ENCODE measurements at places on chromosomes 2 and 18.

DNA sequence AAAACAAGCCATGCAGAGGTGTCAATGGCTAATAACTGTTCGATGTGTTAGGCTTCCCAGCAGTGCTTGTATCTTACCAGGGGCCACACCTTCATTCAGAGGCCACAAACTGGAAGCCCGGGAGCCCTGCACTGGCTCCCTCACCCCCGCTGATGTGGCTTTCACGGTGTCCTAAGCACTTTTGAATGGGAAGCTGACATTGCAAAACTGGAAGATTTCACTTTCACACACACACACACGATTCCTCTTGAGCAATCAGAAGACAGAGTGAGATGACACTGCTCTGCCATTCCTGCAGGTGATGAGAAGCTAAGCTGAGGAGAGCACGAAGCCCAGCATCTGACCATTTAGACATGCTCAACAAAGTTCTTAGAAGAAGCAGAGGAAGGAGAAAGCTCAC, 8.6 kb upstream of the ZNF407 start:
- no peak for DNase-seq

DNA sequence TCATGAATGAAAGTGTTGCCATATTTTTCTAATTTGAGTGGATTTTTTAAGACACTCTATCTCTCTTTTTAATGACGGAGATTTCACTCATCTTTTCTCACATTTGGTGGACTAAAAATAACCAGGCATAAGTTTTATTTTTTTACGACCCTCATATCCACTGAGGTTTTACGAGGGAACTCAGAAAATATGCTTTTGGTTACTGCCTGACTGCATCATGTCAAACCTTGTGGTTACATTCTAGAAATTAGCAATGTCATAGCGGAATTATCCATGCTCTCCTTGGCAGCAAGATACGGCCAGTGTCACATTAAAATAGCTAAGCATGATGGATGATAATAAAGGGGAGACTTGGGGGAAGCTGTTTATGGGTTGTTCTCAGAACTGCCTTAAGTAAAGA, 428.6 kb upstream of the FSHR start:
- no peak for DNase-seq

DNA sequence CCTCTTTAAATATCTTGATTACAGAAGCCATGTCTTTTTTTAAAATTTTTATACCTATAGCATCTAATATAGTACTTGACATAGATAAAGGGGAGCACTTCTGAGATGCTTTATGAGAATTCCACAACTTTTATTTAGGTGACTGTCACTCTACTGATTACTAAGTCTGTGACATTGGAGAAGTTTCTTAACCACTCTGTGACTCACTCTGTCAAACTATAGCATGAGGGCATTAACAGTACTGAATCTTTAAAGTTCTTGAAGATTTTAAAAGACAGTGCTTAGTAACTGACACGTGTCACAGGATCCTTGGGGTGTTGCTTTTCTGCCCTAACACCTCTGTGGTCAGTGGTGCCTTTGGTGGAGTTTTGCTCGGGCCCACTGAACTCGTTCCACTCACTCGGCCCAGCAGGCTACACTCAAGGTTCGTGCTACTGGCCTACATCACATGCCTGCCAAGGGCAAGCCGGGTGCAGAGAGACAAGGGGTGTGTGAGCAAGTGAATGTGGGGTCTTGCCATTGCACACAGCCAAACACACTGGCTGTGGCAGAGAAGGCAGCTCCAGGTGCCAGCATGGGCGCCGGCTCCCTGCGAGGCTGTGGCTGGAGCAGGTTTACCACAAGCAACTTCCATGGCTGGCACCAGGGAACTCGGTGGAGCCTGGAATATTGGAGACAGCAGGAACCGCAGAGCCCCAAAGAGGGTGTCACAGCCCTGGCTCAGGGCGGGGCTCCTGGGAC, 734.0 kb upstream of the CDH7 start:
- no peak for DNase-seq

DNA sequence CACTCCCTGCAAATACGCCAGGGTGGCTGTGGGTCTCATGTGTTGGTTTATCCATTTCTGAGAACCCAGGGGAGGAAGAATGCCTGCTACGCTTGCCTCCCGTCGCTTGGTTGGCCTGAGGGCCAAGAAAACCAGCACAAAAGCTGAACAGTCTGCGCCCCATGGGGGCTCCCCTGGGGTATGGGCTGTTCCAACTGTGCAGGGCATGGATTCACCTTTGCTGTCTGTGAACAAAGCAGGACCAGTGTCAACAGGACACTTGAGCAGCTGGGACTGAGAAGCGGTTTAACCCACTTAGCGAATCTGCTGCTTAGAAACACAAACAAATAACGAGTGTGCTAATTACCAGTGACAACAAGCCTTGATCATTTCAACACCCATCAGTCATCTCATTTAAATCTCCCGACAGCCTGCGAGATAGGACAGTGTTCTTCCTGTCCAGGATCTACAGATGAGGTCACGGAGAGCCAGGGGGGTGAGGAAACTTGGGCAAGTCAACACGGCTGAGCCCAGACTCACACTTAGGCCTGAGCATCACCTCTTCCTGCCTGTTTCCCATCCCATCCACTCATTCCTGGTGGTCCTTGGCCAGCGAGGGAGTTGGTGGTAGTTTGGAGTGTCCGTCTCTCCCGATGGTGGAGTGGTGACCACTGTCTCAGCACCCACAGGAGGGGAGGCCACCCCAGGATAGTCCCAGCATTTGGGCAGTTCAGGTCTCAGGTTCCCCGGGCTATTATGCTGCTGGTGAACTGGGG, 111.6 kb upstream of the HAAO start:
- no peak for DNase-seq

DNA sequence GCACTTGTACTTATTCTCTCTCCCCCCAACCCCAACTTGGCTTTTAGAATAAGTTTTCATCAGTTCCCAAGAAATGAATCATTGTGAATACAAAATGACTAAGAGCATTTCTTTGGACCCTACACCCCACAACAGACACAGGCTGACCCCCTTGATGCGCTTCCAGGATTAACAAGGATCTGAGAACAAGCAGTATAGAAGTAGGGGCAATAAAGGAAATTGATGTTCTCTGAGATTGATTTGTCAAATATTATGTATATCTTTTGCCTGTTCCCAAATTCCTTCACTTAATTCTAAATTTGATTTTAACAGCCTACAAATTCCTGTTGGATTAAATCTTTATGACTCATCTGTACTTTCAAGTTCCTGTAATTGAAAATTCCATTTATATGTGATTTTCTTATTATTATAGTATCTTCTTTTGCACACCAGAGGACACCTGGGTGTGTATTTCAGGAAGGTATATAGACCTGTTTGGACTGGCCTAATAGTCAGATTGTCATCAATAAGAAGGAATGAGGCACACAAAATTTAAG, 10.2 kb upstream of the PTPN4 start:
- DNase-seq: no peak

DNA sequence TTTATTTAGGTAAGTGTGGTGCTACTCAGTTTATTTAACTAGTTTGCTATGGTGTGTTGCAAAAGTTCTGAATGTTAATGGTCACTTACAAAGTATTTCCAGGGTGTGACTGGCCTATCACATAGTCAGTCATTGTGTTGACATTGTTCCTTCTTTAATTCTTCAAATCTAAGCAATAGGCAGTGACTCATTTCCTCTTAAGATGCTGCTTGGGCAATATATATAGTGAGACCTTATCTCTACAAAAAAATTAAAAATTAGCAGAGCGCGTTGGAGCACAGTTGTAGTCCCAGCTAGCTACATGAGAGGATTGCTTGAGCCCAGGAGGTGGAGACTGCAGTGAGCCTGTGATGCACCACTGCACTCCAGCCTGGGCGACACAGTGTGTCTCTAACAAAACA, 5.8 kb upstream of the CCDC88A start:
- DNase-seq: no peak

- no peak for DNase-seq
Measured at GRCh38 chr2:96694279-96694678, 45.6 kb downstream of the LMAN2L start.

GRCh38 chr2:223722226-223722625, 115.2 kb downstream of the AP1S3 start:
- no peak for DNase-seq

DNA sequence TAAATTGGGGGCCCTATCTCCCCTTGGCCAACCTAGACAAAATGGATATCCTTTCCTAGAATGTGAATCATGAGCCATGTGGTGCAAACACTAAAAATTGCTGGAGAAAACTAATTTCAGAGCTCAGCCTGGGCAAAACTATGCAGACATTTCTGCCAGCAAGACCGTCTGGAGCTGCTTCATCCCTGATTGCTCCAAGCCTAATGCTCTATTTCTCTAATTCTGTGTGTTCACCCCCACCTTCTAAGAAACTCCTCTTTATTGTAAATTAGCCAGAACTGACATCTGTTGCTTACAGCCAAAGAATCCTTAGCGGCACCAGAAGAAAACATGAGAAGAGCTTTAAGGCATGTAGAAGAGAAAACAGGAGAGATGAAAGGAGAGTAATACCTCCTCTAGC, 337.7 kb upstream of the CHAC2 start:
- no peak for DNase-seq

GRCh38 chr2:204545861-204546735, 823 bp downstream of the PARD3B start:
- DNase-seq: no peak

- no peak for DNase-seq
Measured at GRCh38 chr2:107364361-107364950, 462.2 kb upstream of the RGPD4 start.

- no peak for DNase-seq
Measured at GRCh38 chr2:198175271-198175670, 370.9 kb downstream of the PLCL1 start.

DNA sequence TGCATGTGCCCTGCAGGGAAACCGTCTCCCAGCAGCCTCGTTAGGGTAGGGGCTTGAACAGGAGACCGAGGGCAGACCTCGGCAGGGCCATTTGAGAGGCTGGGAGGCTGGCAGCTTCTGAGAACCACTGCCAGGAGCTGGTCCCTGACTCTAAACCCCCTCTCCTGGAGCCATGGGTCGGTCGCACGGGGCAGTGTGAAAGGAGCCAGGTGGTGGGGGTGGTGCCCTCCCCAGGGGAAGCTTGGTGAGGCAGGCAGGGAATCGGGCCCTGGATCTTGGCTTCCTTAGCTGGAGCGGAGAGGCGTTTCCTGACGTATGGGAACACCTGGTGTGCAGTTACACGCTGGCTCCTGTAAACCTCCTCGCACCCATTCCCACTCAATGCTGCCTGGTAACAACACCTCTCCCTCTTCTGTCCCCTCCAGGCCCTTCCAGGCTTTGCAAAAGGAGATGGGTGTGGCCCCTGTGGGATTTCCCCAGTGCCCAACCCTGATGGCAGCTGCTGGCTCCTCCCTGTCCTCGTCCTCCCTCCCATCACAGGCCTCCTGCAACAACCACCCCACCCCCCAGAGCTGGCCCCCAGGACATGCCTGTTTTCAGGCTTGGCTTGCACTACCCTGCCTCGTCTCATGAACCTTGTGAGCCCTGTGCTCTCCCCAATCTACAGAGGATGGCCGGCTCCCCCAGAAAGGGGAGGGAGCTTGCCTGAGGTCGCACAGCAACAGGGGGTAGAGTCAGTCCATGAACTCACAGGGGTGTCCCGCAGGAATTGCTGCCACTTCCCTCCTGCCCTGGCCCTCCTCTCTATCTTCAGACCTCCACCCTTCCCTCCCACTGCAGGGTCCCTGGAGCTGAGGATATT, 24.4 kb downstream of the ADRA2B start:
- no peak for DNase-seq

DNA sequence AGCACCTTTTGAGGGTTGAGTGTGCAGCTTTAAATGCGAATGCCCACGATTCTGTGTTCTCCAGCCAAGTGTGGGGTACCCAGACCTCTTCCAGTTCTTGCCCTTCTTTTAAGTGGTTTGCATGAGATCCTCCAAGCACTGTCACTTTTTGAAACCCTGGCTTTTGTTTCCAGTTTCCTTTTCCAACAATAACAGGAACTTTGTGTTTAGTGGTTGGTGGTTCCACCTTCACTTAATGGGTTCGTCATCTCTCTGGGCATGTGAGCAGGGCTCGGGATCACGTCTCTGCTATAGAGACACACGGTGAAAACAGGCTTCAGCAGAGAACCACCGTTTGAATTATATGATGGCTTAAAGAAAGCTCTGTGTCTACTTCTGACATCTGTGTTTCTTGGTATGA, 197.6 kb downstream of the LDLRAD4 start:
- DNase-seq: no peak

- DNase-seq: no peak
Measured at GRCh38 chr2:143321994-143322393, 192.8 kb downstream of the ARHGAP15 start.

DNA sequence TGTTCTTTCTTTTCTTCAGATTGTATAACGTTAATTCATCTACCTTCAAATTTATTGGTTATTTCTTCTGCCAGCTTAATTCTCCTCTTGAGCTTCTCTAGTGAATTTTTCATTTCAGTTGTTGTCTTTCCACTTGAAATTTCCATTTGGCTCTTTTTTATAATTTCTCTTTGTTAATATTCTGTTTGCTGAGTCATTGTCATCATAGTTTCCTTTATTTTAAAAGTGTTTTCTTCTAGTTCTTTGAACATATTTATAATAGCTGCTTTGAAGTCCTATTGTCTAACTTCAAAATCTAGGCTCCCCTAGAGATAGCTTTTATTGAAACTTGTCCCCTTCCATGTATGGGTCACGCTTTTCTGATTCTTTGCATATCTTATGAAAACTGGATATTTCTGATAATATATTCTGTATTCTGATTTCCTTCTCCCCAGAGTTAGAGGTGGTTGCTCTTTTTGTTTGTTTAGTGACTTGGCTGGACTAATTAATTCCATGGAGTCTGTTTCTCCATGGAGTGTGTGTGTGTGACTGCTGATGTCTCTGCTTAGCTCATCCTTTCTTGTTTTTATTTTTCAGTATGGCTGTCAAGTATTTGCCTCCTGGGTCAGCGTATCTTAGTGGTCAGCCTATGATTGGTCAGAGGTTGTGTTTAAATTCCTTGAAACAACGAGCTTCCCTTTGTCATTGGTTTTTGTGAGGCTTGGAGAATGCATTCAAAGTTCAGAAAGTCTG, 47.6 kb downstream of the DIS3L2 start:
- no peak for DNase-seq

- DNase-seq: no peak
Measured at GRCh38 chr2:120174963-120175581, 48.1 kb downstream of the TMEM185B start.

DNA sequence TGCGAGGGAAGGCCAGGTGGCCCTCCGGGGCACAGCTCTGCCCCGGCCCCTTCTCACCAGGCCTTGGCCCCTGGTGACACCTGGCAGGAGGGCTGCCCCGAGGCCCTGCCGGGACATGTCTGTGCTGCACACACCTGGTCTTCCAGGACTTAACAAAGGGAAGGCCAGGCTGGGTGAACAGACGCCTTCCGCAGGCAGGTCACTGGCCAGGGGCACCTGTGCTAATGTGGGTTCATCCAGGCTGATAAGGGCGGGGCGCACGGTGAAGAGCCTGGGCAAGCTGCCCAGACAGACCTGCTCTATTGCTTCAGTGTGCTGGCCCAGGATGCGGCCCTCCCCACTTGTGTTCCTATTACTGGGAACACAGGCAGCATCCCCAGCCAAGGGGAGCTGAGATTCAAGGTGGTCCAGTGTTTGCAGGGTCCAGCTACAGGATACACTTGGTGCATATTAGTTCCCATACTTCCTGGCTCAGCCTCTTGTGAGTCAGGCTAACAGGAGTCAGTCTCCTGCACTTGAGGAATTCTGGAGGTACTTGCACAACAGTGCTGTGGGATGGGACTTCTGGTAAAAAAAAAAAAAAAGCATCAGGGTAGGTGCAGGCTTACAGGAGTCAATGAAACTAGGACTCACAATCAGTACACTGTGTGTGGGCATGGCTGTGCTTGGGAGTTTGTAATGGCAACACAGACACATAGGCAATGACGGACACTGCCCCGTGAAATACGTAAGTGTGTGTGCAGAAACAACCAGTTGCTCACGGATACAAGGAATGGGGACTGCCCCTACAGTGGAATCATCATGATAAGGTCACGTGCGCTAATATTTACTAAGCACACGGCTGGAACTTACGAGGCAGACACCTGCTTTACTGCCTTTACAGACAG, 261.4 kb downstream of the TWIST2 start:
- no peak for DNase-seq
